Daoy (cell line): ENCODE measurements at places on chromosomes 7 and 10. TPM values are rescaled to one million over a fixed set of nuclear protein-coding genes. Genes with fewer than 3 reads are reported as not detected.

Gene MYL10
- not detected in 2 replicates for total RNA-seq

Gene STK31
- total RNA-seq: 0.34 and 0.36 TPM in 2 replicates

Gene MMD2
- not detected in 2 replicates for total RNA-seq

Gene CRYGN
- 0.17 TPM in 1 of 2 replicates, not detected in the other for total RNA-seq

Gene DOCK1
- 16.4 and 19.1 TPM in 2 replicates for total RNA-seq

Gene CTTNBP2
- total RNA-seq: 3.6 TPM in 2 replicates

Gene LBX1
- total RNA-seq: 0.06 TPM in 1 of 2 replicates, not detected in the other

Gene FAS
- total RNA-seq: 5.2 and 5.8 TPM in 2 replicates

Gene IGF2BP3
- total RNA-seq: 277 and 349 TPM in 2 replicates

Gene TWIST1
- 16.5 and 35.5 TPM in 2 replicates for total RNA-seq

Gene ABCB4
- 0.27 and 1.5 TPM in 2 replicates for total RNA-seq

Gene CLDN12
- 22.5 and 23.3 TPM in 2 replicates for total RNA-seq

Gene FAM25C
- not detected in 2 replicates for total RNA-seq

Gene ELN
- total RNA-seq: 0.06 and 0.23 TPM in 2 replicates

Gene ZNF727
- total RNA-seq: not detected in 2 replicates

Gene MUC12
- 1.4 and 8.7 TPM in 2 replicates for total RNA-seq

Gene THNSL1
- 2.3 and 3.5 TPM in 2 replicates for total RNA-seq

Gene KCNIP2
- total RNA-seq: 0.40 TPM in 1 of 2 replicates, not detected in the other

Gene FANK1
- 2.0 and 3.1 TPM in 2 replicates for total RNA-seq

Gene ADAM22
- 2.6 and 3.0 TPM in 2 replicates for total RNA-seq

Gene HHEX
- total RNA-seq: not detected in 2 replicates

Gene CPN1
- not detected in 2 replicates for total RNA-seq

Gene ANKMY2
- 18.1 and 21.9 TPM in 2 replicates for total RNA-seq

Gene CALHM3
- 0.29 TPM in 1 of 2 replicates, not detected in the other for total RNA-seq

Gene LZTS2
- total RNA-seq: 21.9 and 25.3 TPM in 2 replicates

Gene GDF2
- not detected in 2 replicates for total RNA-seq

Gene GGCT
- 153 and 195 TPM in 2 replicates for total RNA-seq

Gene ACTL6B
- not detected in 2 replicates for total RNA-seq

Gene CRHR2
- not detected in 2 replicates for total RNA-seq

Gene FBXL13
- 3.1 and 8.3 TPM in 2 replicates for total RNA-seq

Gene NUTM2B
- 0.11 TPM in 1 of 2 replicates, not detected in the other for total RNA-seq

Gene TAC1
- 0.86 TPM in 1 of 2 replicates, not detected in the other for total RNA-seq

Gene IFIT1B
- total RNA-seq: 0.09 TPM in 1 of 2 replicates, not detected in the other

Gene CALY
- not detected in 2 replicates for total RNA-seq

Gene SEMA3C
- 63.5 and 123 TPM in 2 replicates for total RNA-seq

Gene CALCR
- not detected in 2 replicates for total RNA-seq

Gene CHRM2
- total RNA-seq: 0.06 and 0.51 TPM in 2 replicates

Gene PRF1
- total RNA-seq: not detected in 2 replicates
